ENCODE measurements at places on chromosomes 7 and 10.

- peak; percentile 65 for DNase-seq
Measured at GRCh38 chr10:128035557-128035973, 90.7 kb downstream of the MKI67 start.

- DNase-seq = no peak
Measured at GRCh38 chr7:116271963-116272886, 61.9 kb downstream of the TES start.

DNA sequence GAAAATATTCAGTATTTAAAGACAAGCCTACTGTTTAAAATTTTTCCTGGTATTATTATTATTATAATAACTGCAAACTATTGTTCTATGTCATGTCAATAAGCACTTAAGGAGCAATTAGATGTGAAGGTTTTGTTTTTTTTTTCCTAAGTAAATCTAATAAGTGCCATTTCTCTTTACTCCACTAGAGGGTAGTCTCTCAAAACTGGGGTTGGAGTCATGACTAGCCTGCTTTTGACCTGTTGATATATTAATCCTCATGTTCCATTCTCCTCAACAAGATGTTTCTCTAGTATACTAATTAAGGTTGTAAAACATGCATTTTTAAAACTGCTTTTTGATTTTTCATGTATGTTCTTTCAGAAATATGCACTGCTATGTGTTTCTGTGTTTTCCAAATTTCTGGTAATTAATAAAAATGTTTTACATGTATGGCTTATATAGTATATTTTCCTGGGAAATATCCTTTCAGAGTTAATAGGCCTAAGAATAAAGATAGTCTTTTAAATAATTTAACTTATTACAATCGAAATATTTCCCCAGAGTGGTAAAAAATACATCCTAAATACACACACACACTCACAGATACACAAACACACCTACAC lies 1.0 kb upstream of the LRRN3 start:
- no peak for DNase-seq

DNA sequence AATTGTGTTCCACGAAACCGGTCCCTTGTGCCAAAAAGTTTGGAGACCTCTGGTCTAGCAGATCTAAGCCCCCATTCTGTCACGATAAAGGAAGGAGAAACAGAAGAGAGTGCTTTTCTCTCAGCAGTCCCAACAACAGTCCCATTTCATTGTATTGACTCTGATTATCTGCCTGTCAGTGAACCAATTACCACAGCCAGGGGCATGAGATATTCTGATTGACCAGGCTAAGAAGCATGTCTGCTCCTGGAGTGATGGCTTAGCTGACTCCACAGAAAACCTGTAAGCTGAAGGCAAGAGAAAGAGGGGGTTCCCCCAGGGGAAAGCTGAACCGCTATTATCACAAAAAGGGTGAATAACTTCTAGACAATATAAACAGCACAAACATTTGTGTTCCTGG lies 765.4 kb downstream of the SORCS1 start:
- no peak for DNase-seq

GRCh38 chr10:58319599-58319998 lies 15.2 kb upstream of the UBE2D1 start:
- DNase-seq = no peak

DNA sequence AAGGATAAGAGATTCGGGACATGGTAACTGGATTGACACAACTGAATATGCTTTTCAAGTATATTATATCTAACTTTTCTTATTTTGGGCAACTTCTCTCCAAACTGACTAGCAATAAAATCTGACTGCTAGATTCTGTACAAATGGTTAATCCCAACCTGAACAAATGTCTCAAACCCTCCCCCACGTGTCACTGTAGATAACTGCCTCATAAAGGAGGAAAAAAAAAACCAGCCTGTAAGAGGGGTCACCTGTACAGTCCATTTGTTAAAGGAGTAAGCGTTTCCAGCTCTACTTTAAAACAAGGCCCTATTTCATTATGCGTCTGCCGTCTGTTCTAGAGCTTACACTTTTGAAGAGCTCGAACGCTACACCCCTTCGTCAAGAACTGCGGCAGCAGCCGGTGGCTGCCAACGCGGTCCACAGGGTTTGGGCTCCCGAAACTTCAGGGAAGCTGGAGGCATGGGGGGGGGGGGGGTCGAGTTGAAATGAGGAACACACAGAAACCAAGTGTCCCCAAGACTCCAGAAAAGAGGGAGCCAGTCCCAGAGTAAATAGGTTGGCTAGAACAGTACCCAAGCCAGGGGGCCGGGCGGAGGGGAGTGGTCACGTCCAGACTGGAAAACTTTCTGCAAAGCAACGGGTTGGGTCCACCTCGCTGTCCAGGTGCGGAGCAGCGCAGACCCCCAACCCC lies 492 bp downstream of the COG5 start:
- no peak for DNase-seq

GRCh38 chr10:79440281-79440680 lies 5.1 kb downstream of the ZCCHC24 start:
- DNase-seq = no peak

DNA sequence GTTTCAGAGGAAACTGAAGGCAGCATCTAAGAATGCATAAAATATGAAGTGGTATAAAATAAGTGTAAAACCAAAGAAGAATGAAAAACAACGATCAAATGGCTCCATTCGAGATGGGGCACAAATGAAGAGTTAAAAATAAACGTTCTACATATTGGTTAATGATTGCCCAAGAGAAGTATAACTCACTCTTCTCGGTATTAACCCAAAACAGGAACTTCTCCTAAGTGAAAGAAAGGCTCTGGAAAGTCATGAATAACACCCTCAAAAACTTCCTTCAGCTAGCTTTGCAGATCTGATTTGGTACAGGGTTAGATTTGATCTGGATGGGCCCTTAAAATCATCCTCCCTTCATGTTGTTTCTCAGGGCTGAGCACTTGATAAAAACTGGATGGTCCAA lies 94.3 kb upstream of the ADO start:
- no peak for DNase-seq

DNA sequence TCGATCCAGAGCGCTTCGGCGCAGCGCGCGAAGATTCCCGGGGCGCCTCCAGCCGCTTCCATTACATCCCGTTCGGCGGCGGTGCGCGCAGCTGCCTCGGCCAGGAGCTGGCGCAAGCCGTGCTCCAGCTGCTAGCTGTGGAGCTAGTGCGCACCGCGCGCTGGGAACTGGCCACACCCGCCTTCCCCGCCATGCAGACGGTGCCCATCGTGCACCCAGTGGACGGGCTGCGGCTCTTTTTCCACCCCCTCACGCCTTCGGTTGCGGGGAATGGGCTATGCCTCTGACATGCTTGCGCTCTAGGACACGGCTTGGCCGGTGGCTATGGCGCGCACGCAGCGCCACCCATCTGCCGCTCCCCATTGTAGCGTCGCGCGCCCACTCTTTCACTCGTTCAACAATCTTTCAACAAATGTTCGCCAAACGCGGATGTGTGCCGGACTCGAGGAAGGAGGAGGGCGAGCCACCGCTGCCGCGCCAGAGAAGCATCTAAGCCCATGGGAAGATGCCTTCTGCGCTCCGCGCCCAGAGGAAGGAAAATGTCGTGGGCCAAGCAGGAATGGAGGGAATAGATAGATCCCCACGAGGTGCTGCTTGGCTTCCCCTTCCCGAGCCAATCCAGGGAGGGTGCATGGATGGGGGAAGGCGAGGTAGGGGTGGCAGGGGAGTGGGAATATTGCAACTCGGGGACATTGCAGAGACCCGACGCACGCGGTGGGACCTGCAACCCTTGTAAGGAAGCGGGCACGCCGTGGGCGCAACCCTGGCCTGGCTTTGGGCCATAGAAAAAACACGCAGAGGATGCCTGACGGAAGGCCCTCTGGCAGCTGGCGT lies 5.1 kb upstream of the CYP26A1 start:
- DNase-seq = peak; percentile 77

GRCh38 chr10:5047912-5048628 lies 44.4 kb upstream of the AKR1C2 start:
- DNase-seq = no peak

DNA sequence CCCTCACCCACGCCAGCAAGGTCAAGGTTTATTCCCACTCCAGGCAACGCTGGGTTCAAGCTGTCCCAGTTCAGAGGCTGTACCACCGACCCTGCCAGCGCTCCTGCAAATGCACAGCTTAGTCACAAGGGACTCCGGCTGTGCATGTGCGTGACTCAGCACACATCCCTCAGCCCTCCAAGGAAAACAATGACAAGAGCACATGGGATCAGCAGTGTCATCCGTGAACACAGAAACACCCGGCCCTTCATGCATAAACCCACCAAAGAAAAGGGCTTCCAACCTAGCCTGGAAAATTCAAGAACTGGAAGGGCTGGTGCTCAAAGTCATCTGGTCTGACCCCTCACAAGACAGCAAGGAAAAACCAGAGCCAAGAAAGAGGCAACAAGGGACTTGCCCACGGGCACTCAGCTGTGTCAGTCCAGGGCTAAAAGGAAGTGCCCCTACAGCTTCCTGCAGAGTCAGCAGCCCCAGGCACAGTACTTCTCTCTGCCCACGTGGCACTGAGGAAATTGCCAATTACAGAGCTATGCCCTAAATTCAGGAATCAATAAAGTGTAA lies 106.1 kb downstream of the KCNMA1 start:
- no peak for DNase-seq

GRCh38 chr7:17392846-17393245 lies 94.4 kb downstream of the AHR start:
- no peak for DNase-seq
